ENCODE measurements at places on chromosomes 7 and 10.

GRCh38 chr7:6078548-6078947, 47.4 kb downstream of the ANKRD61 start:
- DNase-seq: no peak

GRCh38 chr10:45373003-45373575, 927 bp upstream of the ALOX5 start:
- no peak for DNase-seq

- DNase-seq: no peak
Observed at GRCh38 chr10:133143200-133143533, 16.9 kb upstream of the KNDC1 start.

DNA sequence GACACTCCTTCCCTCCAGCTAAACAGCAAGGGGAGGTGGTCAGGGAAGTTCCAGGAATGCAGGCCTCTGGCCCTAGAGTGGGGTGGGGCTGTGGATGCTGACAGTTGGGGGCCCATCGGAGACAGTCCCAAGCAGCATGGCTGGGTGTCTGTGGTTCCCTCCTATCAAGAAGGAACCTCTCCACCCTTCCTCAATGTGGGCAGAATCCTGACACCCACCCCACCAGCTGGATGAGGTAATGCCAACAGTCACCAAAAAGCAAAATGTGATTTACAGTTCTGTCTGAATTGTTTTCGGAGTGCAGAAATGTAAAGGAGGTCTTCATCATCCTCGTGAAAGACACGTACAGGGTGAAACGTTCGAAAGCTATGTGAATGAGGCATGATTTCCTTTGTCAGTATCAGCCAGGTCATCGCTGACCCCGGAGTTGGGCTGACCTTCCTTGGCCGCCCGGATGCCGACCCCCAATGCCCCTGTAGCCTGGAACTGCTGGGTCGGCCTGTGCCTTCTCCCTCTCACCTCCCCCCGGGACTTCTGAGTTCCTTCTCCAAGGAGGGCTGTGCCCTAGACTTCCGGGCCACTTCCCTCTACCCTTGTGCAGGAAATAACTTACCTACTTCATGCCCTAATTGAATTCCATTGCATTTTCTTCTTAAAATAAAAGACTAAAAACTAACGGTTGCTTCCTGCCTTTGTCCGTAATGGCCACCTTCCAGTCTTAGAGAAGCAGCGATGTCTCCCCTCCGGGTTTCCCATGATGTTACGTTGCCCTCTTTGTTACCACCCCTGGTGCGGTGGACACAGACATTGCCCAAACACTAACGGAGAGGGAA, 24.5 kb downstream of the FOXK1 start:
- no peak for DNase-seq

- DNase-seq: no peak
Observed at GRCh38 chr10:70583669-70584037, 18.9 kb downstream of the PRF1 start.

DNA sequence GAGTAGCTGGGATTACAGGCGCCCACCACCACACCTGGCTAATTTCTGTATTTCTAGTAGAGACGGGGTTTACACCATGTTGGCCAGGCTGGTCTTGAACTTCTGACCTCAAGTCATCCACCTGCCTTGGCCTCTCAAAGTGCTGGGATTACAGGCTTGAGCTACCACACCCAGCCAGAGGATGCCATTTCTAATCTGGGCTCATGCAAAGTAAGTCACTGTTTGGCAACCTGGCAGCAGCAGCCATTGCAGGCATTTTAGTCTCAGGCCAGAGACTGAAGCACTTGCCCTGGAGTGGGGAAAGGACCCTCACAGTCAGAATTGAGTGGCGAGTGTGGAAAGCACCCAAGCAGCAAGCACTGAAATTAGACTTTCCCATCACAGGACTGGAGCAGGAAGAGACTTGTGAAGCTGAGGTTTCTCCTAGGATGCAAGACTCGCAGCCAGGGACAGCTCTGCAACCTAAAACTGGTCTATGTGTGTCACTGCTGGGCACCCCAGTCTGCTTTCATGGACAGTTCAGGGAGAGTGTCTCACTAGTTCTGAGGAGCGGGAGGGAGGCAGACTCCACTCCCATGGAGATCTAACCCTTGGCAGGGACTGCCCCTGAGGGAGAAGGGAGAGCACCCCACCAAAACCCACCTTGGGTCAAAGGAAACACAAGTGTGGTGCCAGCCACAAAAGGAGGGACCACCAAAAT, 27.6 kb downstream of the SNX13 start:
- no peak for DNase-seq

- no peak for DNase-seq
Observed at GRCh38 chr7:106358103-106358663, 73.4 kb upstream of the NAMPT start.

DNA sequence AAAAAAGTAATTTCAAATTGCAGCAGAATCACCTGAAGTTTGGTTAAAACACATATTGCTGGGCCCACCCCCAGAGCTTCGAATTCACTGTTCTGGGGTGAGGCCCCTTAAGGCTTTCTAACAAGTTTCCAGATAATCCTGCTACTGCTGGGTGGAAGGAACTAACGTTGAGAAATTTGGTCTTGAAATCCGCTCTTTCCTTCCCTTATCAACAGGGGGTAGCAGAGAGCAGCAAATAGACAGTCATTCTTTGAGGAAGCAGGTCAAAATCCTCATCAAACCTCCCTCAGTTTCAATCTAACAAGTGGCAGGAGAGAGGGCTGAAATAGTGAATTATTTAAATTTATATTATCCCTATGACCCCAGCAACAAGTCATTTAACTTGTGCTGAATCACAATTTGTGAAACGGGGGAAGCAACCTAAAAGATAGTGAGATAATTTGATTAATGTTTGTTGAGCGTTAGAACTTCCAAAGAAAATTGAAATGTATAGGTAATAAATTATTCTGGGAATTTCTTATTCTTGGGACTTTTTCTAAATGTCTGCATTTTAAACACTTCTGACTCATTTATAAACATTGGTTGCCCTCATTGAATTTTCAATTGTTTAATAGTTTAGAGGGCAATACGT, 21.7 kb upstream of the MALSU1 start:
- DNase-seq: no peak

DNA sequence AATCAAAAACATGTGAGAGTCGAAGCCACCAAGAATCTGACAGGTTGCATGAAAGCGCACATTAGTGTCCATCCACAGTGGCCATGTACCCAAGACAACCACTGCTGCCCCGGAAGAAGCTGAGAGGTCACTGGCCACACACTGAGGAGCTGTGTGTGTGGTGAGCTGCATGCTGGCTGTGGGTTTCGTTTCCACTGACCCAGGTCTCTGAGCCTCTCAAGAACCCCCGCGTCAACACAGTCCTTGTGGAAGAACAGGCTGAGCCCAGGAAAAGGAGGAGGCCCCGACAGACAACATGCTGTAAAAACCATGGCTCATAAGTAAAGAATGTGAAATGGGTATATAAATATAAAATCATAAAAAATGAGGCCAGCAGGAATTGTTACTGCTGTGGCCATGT, 8.2 kb downstream of the VIPR2 start:
- DNase-seq: no peak

DNA sequence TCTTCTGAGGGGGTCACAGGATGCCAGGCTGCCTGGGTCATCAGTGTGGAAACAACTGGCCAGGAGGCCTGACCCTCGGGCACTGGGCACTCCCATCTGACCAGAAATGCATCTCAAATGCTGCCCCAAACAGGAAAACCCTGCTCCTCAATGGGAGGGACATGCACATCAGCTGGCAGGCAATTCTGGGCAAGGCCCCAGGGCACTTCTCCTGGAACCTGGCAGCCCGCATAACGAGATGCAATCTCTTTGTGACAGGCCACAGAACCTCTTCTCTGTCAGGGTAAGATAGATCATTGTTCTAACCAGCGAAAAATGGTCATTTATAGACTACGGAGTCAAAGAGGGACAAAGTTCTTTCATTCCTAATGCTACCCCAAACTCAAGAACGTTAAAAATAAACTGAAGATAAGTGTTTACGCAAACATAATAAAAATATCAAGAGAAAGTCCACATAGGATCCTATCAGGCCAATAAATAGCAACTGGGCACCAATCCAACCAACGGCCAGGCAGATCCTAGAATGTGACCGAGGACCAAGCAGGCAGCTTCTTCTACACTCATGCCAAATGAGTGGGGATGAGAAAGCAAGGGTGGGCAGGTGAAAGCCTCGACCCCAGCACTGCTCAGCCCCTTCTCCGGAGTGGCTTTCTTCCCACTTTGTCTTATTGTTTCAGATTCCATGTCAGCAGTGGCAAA, 212.3 kb downstream of the TCERG1L start:
- no peak for DNase-seq
